ENCODE measurements at places on chromosomes 7 and 10.

DNA sequence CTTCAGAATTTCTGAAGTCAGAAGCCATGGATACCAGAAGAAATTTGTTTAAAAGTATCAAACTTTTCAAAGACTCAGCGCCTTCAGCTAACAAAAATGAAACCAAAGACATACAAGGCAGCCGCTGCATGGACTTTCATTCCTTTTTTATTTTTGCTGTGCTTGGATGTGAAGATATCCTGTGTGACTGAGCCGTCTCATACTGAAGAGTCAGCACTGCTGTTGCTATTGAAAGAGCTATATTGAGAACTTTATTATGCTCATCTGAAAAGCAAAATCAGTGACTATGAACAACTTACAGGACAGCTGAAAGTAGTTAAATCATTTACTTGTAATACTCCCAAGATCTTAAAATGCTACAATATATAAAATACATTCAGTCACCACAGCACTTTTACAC lies 809.2 kb downstream of the NXPH1 start:
- DNase-seq, result no peak

DNA sequence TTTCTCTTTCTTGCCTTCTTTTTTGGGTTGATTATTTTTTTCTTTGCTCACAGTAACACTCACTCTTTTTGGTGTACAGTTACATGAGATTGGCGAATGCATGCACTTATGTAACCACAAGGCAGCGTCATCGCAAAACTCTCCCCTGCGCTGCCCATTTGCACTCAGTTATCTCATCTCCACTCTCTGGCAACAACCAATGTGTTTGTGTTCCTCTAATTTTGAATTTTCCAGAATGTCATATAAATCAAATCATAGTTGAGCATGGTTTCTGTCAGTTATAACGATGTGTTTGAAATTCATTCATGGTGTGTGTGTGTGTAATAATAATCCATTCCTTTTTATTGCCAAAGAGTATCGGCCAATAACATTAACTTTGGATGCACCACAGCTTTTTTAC lies 23.0 kb upstream of the IGFBP3 start:
- DNase-seq, result no peak

DNA sequence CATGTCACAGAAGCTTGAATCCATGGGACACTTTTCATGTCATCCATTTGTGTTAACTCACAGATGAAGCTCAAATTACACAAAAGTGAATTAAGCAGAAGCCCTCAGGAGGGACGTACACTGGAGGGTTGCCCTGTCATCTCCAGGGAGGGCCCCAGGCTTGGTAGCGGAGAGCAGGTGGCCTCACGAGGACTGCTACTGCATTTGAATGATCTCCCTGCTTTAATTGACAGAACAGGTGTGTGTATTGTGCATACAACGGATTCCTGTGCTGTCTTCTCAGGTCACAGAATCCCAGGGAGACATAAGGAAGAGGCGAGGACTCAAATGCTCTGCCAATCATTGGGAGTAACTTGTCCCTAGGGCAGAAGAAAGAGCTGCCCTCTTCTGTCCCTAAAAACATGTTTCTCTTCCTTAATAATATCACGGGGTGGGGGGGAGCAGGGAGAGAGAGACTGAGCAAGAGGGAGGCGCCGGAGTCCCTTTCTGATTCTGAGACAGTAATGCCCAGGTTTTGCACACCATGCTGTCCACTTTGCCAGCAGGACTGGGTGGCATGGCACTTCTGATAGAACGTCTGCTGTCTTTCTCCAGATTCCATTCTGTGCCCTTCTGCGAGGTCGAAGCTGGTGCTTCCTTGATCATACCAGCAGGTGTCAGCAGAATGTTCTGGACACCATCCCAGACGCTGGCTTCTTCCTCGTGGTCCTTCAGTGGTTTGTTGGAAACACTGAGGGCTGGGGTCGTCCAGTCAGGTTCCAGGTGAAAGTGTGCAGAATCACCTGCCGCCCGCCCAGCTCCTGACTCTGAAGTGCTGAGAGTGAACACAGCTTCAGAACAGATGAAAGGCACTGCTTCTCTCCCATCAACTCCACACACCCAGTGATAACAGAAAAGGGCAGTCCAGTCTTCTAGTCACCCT lies 26.2 kb upstream of the RASGEF1A start:
- DNase-seq, result peak; percentile 56

GRCh38 chr7:32259931-32260596 lies 189.9 kb upstream of the PDE1C start:
- DNase-seq, result no peak

DNA sequence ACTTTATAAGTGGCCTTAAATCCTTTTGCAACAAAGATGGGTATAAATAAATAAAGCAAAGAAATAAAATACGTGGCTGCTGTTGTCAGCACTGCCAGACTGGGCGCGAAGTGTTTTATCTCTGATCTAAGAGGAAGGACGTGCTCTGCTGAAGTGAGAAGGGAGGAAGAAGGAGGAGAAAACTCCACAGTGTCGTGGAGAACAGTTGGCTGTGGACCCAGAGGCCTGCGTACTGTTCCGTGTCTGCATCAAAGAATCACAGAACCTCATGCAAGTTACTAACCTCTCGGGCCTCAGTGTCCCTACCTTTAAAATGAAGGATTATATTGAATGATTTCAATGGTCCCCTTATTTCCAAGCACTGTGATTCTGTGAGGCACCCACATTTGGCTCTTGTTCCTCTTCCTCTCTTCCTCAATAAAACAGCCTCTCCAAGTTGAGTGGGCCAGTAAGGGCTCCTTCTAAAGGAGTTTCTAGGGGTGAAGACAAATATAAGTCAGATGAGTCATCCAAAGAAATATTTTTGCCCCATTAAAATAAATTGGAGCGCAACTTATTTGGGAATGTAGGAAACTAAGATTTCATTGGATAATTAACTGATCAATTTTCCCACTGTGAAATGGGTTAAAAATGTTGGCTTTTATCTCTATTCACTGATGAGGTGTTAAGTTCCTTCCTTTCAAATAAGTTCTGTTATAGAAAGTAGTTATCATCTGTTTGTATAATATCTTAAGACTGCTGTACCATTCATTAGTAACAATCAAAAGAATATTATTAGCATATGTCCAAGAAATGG lies 126.9 kb upstream of the EFCAB10 start:
- no peak for DNase-seq

DNA sequence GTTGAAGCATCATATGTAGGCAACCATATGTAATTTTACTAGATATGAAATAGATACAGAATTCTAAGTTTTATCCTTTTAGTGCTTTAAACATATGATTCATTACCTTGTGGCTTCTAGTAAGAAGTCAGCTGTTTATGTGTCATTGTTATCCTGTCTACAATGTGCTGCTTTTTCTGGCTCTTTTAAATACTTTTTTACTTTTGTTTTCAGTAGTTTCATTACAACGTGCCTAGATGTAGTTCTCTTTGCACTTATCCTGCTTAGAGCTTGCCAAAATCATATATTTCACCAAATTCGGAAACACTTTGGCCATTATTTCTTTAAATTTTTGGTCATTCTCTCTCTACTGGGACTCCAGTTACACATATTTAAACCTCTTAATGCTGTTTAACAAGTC lies 26.4 kb downstream of the YAE1 start:
- no peak for DNase-seq

DNA sequence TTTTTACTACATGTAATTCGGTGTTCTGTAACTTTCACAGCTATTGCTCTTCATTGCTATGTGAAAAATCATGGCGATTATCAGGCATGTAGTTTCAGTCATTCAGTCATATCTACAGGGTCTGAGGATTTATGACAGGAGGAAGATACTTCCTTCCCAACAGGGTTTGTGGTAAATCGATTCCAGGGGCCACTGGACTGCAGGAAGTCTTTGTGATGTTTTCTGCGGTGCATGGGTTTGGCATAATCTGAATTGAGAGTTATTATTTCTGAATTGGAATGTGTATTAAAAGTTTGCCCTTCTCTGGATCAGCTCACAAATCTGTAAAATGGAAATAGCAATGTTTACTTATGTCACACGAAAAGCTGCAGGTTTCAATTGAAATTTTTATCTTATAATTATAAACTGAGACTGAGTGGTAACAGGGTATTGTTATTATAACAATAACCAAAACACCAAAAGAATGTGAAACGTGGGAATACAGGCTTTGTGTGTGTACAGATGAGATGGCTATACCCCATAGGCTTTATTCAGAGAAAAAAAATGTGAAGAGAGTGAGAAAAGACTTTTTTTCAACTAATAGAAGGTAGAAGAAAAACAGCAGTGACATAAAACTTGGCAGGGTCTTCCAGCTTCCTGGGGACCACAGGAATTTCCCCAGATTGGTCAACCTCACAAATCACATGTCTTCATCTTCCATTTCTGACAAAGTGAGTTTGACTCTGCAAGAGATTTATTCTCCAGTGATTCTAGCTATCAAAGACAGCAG lies 307.7 kb upstream of the NFE2L3 start:
- DNase-seq, result no peak

- no peak for DNase-seq
Observed at GRCh38 chr10:132273304-132273944, 34.3 kb downstream of the STK32C start.

DNA sequence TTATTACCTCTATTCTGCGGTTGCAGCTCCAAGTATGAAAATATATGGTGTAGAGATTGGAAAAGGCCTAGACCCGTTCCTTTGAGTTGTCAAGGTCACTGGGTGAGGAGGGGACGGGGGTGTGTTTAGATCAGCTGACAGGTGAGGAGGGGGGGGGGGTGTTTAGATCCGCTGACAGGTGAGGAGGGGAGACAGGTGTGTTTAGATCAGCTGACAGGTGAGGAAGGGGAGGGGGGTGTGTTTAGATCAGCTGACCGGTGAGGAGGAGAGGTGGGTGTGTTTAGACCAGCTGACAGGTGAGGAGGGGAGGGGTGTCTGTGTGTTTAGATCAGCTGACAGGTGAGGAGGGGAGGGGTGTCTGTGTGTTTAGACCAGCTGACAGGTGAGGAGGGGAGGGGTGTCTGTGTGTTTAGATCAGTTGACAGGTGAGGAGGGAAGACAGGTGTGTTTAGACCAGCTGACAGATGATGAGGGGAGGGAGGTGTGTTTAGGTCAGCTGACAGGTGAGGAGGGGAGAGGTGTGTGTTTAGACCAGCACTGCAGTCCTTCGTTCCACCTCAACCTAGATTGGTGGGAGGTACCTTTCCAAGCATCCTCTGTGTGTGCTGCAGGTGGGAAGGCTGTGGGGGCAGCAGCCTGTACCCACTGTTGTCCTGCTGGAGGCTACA lies 655.0 kb upstream of the ADARB2 start:
- DNase-seq, result no peak

- DNase-seq, result peak; percentile 88
Observed at GRCh38 chr7:101125989-101126650, 784 bp upstream of the SERPINE1 start.

DNA sequence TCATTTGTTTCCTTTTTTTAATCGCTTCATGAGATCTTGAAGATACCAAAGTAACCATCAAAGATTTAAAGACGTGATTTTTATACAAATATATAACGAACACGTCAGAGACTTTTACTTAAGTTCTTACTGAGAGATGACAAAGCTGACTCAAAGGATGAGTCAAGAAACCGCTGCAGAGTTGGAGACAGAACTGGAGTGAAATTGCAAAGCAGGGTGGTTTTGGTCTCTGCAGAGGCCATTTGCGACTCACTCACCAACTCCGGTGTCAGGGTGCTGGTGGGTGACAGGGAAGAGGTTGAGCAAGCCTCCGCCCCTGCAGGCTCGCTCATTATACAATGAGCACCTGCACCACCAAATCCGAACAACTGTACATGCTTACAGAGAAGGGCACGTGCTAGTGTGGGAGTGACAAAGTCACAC lies 75.2 kb downstream of the DNAJB6 start:
- no peak for DNase-seq

DNA sequence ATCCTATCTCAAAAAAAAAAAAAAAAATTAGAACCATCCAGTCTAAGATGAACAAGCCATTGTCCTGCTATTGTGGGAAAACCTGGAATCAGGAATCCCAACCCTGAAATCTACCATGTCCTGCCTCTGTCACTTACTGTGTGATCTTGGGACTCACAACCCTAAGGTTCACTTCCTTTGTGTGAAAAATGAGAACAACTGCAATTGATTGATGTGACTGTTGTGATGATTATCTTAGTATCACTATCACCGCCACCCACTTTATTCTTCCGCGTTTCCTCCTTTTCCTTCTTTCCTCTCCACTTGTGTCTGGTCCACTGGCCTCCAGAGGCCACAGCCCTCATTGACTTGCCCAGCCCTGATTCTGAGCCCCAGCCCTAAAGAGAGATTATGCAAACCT lies 12.6 kb upstream of the PRTFDC1 start:
- no peak for DNase-seq

- DNase-seq, result no peak
Observed at GRCh38 chr7:37108615-37109014, 340.0 kb downstream of the ELMO1 start.

- DNase-seq, result no peak
Observed at GRCh38 chr7:55464422-55464821, 99.3 kb downstream of the LANCL2 start.

DNA sequence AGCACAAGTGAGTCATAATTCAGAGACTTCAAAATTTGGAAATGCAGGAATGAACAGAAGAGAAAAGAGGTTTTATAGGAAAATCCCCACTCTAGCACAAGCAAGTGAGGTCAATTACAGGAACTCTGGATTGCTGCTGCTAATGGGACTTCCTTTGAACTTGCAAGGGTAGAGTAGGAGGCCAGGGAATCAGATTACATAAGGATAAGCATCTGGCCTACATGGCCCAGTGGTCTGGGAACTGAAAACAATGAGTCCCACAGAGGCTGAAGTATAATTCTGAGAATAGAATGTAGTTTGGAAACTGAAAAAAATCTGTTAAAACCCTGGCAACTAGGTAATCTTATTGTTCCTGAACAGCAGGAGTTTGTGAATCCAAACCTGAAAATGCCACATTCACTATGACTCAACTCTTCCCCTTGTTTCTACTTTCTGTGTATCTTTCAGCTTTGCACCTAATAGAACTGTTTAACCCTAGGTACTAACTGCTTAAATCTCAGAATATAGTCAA lies 66.5 kb downstream of the CTNNA3 start:
- DNase-seq, result no peak

GRCh38 chr10:30828680-30829079 lies 199.1 kb upstream of the LYZL2 start:
- no peak for DNase-seq

DNA sequence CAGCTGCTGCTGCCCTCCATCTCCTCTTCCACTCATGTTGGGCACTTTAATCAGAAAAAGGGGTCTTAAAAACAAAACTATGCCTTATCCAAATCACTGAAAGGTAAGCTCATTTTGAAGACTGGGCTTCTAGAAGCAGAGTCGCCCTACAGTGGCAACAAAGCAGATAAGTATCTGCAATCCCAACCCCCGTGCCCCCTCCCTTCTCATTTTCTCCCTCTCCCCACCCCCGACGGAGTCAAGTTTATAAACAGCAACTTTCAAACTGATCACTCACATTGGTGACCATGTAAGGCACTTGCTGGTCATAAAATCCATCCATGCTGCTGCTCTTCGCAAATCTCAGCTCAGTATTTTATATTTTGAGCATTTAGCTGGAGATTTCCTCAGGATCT lies 738 bp downstream of the ETV1 start:
- no peak for DNase-seq

Data from PC-9 (cell line).